Activated naive CD4-positive, alpha-beta T cell treated with anti-CD3 and anti-CD28 coated beads, Interleukin-2, amount 50 U/mL, for 72 hours (primary cell): ENCODE measurements at places on chromosomes 5 and 9. TPM values are rescaled to one million over a fixed set of nuclear protein-coding genes. Genes with fewer than 3 reads are reported as not detected.

DNA sequence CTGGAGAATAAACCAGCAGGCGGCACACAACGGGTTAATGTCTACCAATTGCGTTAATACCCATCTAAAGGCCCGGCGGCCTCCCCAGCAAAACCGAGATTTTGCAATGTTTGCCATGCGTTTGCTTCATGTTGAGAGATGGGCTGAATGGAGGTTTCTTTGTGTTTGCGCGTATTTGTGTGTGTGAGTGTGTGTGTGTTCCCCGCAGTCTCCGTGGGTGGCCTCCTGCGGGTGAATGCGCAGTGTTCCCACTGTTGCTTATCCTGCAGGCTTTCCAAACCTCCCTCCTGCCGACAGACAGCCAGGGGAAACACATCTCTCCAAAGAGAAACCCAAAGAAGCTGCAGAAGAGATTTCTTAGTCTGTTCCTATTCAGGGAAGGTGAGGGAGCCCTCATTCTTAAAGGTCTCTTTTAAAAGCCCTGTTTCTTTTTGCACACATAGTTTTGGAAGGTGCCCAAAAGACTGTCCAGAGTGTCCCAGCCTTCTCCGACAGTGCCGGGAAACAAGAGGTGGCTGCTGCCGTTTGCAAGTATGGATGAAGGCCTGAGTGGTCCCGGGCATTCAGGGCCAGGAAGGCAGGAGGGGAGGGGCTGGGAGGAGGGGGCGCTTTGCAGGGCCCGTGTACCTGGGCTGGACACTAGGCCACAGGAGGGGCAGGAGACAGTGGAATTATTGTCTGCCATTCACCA lies 103.8 kb upstream of the ERCC6L2 start:
- DNase-seq, result no peak

CD72 gene
- total RNA-seq, result 11.1 TPM

GABRA6 gene
- total RNA-seq, result not detected

DNA sequence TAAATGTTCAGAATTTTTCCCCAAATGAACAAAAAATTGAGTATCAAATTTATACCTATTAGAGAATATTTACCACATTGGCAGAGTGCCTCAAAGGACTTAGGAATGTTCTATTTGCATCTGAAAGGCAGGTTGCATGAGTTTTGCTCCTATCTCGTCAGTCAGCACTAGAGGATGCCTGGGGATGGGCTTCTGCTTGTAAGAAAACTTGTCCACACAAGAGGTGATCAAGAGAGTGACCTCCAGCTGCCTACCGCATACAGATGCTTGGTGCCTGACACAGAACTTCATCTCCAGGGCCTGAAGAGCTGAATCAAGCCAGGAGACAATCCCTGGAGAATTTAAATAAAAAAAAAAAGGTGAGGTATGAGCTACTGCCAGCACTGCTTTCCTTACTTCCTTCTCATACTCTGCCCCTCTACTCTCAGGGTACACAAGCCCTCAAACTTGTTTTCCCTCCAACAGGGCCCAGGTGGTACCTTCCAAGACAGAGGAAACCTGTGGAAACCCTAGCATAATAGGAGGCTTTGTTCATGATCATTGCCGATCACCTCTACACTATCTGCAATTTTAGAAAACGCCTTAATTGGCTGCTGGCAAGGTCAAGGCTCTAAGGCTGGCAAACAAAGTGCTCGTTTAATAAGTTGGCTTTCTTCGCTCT lies 166.6 kb downstream of the ELAVL2 start:
- no peak for DNase-seq

DNA sequence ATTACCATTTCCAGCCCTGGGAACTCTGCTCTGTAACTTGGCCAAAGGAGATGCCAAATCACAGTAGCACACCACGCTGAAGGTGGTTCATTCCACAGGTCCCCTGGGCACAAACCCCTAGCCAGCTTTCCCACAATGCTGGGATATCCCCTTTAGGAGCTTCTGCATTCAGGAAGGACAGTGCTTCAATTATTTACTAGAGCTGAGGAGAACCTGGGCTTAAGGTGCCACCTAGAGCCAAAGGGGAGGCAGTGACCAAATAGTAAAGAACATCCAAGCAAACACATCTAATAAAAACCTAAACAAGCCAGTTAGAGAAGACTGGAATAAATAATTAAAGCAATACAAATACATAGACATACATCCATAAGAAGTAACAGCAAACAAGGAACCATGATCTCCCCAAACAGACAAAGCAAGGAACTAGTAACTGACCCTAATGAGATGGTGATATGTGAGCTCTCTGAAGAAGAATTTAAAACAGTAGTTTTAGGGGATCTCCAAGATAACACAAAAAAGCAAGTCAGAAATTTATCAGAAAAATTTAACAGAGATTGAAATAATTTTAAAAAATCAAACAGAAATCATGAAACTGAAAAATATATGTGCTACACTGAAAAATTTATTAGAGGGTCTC lies 14.6 kb downstream of the KIF4B start:
- DNase-seq, result no peak
